ENCODE measurements at places on chromosomes 11 and 22. TPM values are rescaled to one million over a fixed set of nuclear protein-coding genes. Genes with fewer than 3 reads are reported as not detected.

GRCh38 chr11:130477586-130478203 is 29.2 kb downstream of the ADAMTS15 start:
- DNase-seq, result no peak

- no peak for DNase-seq
These were observed 6.7 kb downstream of the ETS1 start for GRCh38 chr11:128580612-128581011.

DNA sequence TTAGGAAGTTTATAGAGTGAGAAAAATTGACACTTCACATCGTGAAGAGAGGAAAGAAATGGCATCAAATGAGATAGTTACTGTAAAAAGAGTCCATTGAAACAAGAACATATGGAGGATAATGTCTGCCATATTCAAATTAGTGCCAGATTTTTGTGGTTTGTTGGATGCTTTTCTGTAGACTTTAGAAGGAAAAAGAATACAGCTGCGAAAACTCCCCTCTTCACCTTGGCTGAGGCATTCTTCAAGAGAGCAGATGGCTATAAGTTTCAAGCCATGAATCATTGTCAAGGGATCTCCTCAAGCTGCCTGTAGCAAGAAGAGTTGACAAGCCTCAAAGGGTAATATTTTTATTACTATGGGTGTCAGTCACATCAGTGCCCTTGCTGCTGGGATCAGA is 507.4 kb upstream of the RAG2 start:
- no peak for DNase-seq

Gene CD3D
- 161 TPM for total RNA-seq

DNA sequence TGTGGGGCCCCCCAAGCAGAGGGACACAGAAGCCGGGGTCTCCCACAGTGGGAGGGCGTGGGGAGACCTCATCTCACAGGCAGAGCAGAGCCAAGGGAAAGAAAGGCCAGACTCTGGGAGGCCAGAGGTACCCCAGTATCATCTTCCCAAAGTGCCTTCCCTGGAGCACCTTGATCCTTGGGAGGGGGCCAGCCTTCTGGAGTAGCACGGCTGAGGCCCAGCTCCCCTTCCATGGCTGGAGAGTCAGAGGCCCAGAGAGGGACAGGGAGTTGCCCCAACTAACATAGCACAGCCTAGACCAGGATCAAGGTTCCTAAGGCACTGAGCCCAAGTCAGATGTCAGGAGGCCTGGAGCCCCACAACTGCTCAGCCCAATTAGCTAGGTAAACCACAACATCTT is 50.6 kb downstream of the ELFN2 start:
- DNase-seq, result no peak

Gene CYTH4
- 36.0 TPM for total RNA-seq

Gene MAJIN
- not detected for total RNA-seq

- DNase-seq, result no peak
These were observed 7.3 kb upstream of the TAGLN start for GRCh38 chr11:117191680-117192400.

GRCh38 chr11:78072455-78072854 is 7.2 kb downstream of the NDUFC2 start:
- no peak for DNase-seq

- peak; percentile 63 for DNase-seq
These were observed at the start of gene INPPL1 for GRCh38 chr11:72224564-72225410. Gene INPPL1, plus strand, starts transcription at chr11:72224767. Its CDS starts 218 bp downstream, at chr11:72224985.

Gene RBMXL2
- not detected for total RNA-seq

DNA sequence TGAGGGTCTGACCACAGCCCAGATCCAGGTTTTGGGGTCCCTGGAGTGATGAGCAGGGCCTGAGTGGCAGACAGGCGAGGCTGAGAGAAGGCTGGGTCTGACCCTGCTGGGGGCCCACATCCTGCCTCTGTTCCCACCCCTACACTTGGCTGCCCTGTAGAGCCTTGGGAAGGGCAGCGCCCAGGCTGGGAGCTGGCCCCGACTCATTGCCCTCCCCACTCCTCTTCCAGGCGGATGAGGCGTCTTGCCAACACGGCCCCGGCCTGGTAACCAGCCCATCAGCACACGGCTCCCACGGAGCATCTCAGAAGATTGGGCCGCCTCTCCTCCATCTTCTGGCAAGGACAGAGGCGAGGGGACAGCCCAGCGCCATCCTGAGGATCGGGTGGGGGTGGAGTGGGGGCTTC is 4.9 kb downstream of the DERL3 start:
- no peak for DNase-seq

Gene B3GAT1
- 5.4 TPM for total RNA-seq

Gene KBTBD4
- 19.7 TPM for total RNA-seq

DNA sequence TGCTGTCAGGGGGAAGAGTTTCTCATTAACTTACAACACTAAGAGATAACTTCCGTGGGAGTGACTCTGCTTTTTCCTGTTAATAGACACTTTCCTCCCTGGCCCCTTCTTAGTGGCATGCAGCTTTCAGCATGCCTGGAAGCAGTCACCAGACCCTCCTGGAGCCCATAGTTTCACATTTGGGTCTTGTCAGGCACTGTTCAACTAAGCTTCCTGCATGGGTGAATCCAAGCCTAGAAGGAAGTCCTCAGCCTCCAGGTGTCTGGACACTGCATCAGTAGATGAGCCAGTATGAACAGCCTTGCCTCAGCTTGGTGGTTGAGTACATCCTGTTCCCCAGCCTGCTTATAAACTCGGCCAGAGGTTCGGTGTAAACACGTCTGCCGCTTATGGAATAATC is 68.1 kb downstream of the PPP6R3 start:
- DNase-seq, result no peak

GRCh38 chr11:35160902-35161597 is 22.1 kb downstream of the CD44 start:
- DNase-seq, result no peak

DNA sequence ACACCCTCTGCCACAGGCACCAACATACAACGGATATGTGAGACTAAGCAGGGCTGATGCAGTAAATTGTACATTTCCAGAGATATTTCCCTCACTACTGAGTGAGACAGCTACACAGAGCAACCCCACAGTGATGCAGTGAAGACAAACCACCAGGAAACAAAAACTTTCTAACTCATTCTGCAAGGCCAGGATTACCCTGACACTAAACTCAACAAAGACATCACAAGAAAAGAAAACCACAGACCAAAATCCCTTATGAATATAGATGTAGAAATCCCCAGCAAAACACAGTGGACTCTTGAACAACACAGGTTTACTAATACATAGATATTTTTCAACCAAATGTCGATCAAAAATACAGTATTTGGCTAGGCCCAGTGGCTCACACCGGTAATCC is 1.5 kb upstream of the SLC7A4 start:
- no peak for DNase-seq

Gene RFPL2
- not detected for total RNA-seq

DNA sequence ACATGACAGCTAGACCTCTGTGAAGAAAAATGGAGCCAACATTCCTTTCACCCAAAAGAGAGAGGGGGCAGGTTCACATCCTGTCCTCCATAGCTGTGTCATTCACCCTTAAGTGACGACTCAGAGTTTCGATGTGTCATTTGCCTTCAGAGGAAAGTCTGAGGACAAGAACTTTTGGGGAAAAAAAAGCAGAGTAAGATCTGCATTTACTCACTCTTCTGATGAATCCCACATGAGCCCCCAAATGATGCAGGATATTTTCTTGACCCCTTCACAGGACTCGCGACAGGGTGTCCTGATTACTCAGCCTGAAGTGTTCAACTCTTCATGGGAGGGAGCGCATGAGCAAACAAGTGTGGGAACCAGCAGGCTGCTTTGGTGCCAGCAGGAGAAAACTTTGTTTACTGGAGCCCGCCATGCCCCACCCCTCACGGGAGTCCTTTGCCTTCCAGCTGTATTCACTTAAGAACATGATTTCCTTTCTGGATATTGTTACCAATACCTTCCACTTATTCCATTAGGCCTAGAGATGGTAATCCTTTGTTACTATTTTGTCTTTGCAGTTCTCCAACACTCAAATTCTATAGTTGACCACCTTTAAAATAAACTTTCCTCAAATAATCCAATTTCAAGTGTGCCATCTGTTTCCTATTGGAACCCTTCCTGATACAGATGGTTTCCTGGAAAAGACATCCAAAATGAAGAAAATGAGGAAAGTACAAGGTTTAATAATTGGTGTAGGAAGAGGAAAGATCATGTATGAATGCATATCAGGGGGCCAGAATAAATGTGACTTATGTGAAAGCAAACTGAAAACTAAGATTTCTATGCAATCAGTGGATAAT is 729.8 kb downstream of the FAM181B start:
- DNase-seq, result no peak

DNA sequence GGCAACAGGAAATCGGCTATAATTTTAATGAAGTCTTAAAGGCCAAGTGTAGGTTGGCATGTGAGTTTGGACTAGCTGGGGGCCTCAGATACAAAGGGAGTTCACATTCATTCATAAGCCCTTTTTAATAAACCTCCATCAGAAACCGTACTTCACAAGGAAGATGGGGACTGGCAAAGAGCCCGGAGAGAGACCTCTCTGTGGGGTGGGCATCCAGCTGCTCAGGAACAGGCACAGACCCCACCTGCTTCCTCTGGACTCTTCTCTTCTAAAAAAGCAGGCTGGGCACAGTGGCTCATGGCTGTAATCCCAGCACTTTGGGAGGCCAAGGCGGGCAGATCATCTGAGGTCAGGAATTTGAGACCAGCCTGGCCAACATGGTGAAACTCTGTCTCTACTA is 3.9 kb upstream of the ARFGAP3 start:
- DNase-seq, result no peak

Gene PAMR1
- not detected for total RNA-seq

GRCh38 chr11:21229224-21229623 is 559.8 kb downstream of the NELL1 start:
- DNase-seq, result no peak

DNA sequence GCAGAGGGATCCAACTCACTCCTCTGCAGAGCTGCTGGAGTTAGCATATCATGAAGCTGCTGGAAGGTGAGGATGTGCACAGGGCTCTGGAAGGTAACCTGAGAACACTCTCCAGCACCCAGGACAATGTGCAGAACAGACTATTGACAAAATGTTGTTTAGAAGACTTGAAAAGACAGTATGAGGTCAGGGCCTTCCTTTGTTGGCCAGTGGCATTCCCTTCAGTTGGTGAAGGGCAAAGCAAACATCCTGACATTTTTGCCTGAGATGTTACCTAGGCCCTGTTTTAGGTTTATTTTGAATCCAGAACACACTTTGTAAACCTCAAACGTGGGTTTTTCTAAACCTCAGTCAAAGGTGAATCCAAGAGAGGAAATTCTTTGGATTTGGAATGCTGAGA is 67.8 kb downstream of the DEPDC5 start:
- no peak for DNase-seq

- DNase-seq, result no peak
These were observed 19.4 kb upstream of the P2RY2 start for GRCh38 chr11:73198677-73199076.

Gene ZNF74
- 3.7 TPM for total RNA-seq

GRCh38 chr11:18730020-18730419 is 4.0 kb upstream of the IGSF22 start:
- DNase-seq, result no peak

Gene SUSD2
- 2.4 TPM for total RNA-seq

DNA sequence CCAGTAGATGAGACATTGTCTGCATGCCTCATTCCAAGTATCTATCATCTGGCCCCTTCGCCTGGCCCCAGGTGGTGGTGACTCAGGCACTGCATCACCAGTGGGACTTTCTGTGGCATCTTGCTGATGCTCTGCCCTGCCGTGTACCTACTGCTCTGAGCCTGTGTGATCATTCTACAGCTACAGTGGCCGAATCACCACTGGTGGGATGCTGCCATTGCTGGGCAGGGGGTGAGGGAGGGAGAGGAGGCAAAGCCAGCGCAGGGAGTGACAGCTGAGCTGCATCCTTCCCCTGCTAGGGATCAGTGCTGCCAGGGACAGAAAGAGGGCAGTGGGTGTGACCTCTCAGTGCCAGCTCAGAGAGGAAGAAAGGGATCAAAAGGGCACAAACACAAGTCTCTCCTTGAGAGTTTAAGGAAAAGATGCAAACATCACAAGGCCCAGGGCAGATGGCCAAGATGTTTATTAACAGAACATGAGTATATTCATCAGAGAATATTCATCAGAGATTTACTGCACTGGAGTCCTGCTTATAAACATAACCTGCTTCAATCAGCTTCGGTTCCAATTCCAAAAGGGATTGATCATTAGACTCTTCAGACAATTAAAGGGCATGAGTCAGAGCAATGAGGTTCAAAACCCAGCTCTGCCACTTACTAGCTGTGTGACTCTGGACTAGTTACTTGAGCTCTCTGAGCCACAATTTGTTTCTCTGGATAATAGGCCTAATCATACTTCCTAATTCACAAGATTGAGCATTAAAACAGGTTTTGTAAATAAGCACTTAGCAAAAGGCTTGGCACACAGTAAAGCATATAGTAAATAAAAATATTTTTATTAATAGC is 109.8 kb downstream of the NAT10 start:
- DNase-seq, result no peak

DNA sequence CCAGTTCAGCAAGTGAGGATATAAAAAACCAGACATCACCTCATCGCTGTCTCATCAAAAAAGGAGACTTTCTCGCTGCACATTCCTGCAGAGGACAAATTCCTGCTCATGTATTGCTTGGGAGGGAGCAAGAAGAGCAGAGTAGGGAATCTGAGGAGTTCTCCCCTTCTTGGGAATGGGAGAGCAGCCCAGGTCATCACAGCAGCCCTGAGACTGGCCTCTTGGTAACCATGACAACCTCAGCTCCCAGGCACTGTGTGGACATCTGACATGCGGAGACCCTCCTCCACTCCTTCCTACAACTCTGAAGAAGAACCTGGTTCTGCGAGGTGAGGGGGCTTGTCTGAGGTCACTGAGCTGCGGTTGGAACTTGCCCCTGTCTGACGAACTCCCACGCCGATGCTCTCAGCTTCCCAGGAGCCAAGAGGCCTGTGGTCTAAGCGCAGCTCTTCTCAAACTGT is 17.9 kb downstream of the RFPL1 start:
- DNase-seq, result no peak

DNA sequence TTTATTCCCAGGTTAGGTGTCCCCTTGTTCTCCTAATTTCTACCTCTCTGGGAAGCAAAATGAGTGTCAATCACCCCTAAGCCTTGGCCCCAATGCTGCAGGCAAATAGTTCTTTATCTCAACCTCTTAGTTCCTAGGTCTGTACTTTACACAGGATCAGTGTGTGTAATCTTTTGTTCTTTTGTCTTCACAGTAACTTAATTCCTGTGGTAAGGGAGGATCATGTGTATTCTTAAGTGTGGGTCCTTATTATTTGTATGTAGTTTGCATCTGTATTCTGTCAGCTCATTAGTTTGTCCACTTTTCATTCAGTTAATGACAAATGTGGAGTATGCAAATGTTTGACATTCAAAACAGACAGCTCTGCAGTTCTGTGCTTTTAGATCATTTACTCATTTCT is 166.7 kb downstream of the FAT3 start:
- DNase-seq, result no peak

DNA sequence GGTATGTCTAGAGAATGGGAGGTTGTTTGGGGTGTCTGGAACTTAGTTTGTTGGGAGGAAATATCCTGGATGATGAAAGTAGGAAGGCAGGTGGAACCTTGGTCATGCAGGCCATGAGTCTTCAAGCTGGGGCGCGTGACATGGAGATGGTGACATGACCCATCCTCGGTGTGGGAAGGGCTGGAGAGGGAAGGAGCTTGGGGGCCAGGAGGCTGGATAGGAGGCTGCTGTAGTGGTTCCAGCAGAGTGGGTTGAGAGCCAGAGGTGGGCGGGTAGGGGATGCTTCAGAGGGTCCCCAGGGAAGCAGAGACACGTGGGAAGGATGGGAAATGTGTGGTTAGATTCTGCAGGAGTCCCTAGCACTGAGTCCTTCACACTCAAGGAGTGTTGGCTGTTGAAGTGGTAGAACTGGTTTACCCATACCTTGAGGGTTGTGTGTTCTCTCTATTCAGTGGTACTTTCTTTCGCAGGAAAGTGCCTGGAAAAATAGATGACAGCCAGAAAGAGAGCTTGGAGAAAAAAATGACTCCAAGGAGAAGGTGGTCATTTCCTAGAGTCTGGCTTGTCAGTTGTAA is 56.8 kb downstream of the LDLRAD3 start:
- DNase-seq, result no peak

Gene TMA7B
- total RNA-seq, result 2.8 TPM
